ENCODE measurements at places on chromosomes 16 and 17.

GRCh38 chr16:11405331-11406176 is 60.3 kb downstream of the RMI2 start:
- DNase-seq = peak; percentile 58

DNA sequence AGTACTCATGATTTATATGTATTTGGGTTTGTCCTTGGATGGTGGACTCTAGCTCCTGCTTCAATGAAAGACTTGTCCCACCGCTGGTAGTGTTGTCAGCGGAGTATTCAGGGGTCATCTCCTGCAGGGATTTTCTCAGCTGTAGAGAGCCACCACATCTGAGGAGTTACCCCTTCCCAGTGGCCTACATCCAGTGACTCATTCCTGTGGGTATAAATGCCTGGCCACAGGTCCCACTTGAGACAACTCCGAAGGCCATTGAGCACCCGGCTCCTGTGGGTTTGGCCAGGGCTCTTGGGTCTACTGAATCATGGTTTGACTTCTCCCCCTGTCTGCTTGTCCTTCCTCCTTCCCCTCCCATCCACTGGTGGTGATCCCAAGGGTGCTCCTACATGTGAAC is 34.6 kb upstream of the WSB1 start:
- no peak for DNase-seq

GRCh38 chr17:57471868-57472368 is 215.6 kb downstream of the MSI2 start:
- no peak for DNase-seq

DNA sequence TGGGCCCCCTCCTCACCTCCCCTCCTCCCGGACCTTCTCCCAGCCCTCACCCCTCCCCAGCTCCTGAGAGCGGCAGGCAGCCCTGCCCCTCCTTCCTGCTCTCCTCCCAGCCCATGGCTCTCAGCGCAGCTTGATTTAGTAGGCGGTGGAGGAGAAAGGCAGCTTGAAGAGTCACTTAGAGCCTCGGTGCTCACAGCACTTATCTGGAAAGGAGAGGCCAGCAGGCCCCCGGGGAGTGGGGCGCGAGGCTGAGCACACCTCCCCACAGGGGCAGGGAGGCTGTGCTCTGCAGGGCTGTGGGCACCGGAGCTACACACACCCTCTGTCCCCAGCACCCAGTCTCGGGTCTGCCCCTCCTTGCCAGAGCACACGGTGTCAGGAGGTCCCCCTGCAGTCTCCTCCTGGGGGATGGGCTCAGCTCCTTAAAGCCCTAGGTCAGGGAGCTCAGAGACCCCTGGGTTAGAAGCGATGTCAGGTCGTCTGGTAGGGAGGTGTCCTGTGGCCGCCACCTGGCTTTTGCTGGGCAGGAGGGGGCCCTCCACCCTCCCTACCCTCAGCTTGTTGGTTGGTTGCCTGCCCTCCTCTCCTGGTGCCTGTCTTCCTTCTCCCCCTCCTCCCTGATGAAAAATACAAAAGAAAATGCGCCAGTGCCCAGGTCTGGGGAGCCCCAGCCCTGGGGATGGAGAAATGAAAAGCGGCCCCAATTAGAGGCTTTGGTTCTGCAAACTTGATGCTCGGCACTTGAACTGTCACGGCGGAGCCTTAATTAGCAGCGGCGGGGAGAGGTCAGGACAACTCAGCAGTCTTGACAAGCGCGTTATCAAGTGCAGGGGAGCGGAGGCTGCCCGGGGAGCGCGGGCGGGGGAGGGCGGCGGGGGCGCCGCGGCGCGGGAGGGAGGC is 151.1 kb upstream of the GSE1 start:
- peak; percentile 18 for DNase-seq

DNA sequence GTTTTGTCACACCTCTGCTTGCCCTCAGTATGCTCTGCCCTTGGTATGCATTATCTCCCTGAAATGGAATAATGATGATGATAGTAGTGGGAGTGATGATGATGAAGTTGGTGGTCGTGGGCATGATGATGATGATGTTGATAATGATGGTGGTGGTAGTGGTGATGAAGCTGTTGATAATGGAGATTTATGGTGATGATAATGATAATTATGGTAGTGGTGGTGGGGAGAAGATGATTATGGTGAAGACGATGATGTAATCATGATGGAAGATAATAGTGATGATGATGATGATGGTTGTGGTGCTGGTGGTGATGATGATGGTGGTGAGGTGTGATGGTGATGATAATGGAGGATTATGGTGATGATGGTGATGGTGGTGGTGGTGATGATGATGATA is 390.1 kb upstream of the EEF2KMT start:
- no peak for DNase-seq

GRCh38 chr17:6011206-6011605 is 59.0 kb upstream of the WSCD1 start:
- DNase-seq = no peak

DNA sequence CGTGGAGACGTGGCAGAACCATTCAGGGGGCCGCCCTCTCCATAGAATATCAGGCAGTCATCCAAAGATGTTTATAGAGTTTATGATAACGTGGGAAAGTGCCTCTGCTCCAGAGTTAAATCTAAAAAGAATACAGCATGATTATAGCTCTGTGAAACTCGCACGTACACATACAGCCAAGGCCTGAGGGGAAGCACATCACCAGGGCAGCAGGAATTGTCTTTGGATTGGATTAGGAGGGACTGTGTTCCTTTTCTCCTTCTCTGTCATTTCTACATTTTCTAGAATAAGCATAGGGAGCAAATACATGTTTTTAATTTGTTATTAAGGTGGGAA is 26.9 kb downstream of the EEF2K start:
- no peak for DNase-seq

DNA sequence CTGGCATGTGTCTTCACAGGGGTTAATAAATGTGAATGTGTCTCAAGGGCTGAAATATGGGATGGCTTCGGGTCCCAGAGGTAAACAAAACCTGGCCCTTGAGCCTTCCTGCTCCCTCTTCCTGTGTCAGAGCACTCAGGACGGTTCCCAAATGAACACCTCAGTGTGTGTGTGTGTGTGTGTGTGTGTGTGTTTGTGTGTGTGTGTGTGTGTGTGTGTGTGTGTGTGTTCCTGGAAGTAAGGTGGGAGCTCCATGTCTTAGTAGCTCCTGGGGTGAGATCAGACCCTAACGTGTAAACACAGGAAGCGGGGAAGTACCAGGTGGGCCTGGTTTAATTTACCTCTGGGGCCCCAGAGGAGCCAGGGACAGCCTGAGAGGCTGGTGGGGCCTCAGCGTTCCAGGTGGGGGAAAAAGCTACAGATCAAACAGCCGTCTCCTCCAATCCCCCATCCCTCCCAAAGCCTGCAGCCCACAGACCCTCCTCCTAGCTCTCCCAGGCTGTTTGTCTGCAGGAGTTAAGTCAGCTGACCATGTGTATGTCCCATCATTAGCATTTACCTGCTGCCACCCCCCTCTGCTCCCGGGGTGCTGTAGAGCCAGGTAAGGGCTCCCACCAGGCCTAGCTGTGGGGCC is 6.1 kb downstream of the KIF19 start:
- no peak for DNase-seq

- peak; percentile 25 for DNase-seq
Measured at GRCh38 chr16:19389246-19389645, 28.4 kb upstream of the TMC5 start.

DNA sequence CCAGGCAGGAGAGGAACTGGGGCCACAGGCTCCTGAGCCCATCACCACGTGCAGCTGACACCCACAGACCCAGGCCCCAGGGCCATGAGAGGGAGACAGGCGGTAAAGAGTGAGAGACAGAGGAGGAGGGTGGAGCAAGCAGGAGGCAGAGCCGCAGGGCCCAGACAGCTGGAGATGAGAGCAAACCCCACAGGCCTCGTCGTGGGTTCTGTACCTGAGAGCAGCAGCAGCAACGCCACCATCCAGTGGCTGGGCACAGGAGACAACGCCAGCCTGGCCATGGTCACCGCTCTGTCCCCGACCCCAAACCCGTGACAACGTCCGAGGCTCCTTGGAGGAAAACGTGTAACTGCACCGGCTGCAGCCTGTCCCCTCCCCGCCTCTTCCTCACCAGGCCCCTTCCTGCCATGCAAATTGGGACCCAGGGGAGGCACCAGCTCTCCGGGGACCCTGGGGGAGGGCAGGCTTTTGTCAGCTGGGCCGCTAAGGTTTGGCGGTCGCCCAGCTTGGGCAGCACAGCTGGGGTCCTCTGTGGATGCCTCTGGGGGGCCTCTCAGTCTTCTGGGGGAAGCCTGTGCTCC is at the start of gene CD79B:
CD79B (minus strand) TSS at position 351 of the 581 bp plus-strand sequence; CDS start at position 281, 70 bp downstream.
- DNase-seq = peak; percentile 49

DNA sequence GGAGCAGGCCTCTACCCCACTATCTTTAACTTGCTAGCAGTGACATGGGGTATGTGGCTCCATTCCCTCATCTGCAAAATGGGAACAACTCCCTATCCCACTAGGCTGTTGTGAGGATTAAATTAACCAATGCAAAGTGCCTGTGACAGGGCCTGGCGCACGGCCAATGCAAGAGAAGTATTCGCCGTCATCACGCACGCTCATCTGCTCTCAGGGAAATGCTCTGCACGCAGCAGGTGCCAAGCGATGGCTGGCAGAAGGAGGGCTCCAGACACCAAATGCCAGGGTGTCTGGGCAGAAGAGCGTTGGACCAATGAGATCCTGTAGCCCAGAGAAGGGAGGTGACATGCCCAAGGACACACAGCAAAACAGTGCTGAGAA is 17.3 kb downstream of the FAM83G start:
- no peak for DNase-seq

GRCh38 chr17:64491034-64491860 is 5.6 kb downstream of the POLG2 start:
- DNase-seq = peak; percentile 44

- no peak for DNase-seq
Measured at GRCh38 chr16:85182774-85183173, 70.5 kb upstream of the CIBAR2 start.

GRCh38 chr17:81135505-81136278 is 29.6 kb upstream of the PVALEF start:
- DNase-seq = no peak

DNA sequence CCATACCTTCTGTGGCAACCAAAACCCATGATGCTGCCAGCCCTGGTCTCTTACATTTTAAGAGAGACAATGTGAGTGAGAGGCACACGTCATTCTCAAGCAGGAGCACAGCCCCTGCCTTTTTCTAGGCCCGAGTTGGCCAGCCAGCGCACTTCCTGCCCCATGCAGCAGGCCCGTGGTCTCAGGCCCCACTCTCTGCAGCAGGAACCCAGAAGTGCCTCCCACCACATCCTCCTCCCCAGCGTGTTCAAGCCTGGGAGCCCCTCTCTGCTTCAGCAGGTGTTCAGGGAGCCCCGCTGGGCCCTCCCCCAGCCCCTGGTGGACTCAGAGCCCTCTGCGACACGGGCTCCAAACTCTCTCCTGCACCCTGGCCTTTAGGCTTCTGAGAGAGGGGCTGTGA is 30.5 kb downstream of the ITGAE start:
- no peak for DNase-seq

DNA sequence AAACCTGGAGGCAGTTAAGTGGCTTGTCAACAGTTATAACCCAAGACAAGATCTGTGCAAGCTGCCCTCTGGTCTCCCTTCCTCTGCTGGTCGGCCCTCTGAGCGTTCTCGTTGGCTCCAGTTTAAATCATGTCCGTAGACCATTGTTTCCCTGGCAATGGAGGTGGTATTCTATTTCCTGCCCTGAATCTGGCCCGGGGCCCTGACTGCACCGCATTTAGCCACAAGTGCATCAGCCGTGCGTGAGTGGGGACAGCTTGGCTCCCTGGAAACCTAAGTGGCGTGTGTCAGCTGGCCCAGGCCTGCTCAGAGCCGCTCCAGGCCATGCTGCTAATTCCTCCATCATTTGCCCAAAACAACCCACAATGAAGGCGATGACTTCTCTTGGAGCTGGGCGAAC is 15.0 kb upstream of the MYLK3 start:
- no peak for DNase-seq

DNA sequence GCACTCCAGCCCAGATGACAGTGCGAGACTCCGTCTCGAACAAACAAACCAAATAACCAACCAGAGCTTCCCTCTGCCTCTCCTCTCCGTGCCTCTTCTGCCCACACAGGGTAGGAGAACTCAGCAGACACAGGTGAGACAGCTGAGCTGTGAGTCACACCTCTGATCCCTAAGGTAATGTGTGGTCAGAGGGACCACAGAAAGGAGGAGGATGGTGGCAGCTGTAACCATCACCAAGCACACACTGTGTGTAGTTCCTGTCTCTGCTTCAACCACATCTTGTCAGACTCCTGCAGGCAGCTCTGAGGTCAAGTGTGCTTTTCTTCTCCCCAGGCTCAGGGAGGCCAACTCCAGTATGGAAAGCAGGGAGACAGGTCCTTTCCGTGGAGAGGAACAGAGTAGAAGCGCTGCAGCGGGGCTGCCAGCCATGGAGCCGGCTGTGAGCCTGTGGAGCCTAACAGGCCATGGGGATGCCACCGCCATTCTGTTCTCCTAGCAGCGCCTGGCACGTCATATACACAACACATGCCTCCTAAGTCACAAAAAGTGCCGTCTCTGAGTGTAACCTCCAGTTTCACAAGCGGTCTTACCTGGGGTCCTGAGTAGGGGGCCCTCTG is 7.1 kb downstream of the NUDT16L1 start:
- no peak for DNase-seq

DNA sequence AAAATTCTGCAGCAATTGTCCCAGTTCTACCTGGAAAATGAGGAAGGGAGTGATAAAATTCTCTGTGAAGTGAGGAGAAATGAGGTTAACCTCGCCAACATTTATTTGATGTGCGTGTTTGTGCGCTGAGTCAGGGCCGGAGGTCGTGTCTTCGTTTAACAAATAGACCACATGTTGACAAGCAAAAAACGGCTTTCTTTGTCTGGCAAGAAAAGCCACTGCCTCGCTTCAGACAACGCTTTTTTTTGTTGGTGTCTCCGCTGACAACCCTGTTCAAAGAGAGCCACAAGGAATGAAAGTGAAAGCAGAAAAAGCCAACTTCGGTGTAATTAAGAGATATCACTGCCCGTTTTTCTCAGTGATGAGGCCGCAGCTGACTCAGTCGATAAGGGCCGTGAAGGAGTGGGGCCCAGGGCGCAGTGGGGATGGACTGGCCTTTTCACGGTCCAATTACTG is 510.6 kb downstream of the CDH13 start:
- DNase-seq = no peak

- DNase-seq = peak; percentile 27
Measured at GRCh38 chr17:37527249-37527851, 37.7 kb downstream of the DUSP14 start.

DNA sequence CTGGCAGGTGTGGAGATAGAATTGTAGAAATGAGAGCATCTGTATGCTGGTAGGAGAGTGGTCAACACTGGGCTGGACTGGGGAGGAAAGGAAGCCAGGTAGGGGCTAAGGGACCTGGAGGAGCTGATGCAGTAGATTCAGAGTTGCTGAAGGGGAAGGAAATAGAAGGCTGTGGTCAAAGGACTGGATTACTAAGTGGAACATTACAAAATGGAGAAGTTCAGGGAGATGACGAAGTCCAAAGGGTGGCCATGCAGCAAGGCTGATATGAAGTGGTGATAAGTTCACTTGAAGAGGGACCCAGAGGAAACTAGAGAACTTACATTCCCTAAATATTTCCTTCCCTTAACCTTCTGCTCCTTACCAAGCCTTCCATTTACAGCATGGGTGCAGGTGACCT is 8.6 kb upstream of the CCL2 start:
- no peak for DNase-seq

- DNase-seq = no peak
Measured at GRCh38 chr17:40699371-40699770, 4.2 kb downstream of the KRT24 start.

All from stimulated activated CD4-positive, alpha-beta T cell treated with anti-CD3 and anti-CD28 coated beads, Interleukin-4, amount 100 ng/mL, for 24 hours (primary cell).